ENCODE measurements at places on chromosomes 1 and 21. TPM values are rescaled to one million over a fixed set of nuclear protein-coding genes. Genes with fewer than 3 reads are reported as not detected.

Gene SAMSN1
- total RNA-seq = 42.4 TPM

Gene TAS1R1
- not detected for total RNA-seq

Gene TCHHL1
- total RNA-seq = 0.42 TPM

Gene OR2T3
- not detected for total RNA-seq

Gene GJA9
- not detected for total RNA-seq

Gene COL9A2
- total RNA-seq = 0.48 TPM

Gene SYCP1
- not detected for total RNA-seq

Gene NR1I3
- not detected for total RNA-seq

Gene CLDN17
- not detected for total RNA-seq

Gene MAP3K21
- total RNA-seq = 0.96 TPM

Gene UMODL1
- not detected for total RNA-seq

GRCh38 chr1:7988576-7988975 is 27.1 kb downstream of the PARK7 start:
- DNase-seq = no peak

DNA sequence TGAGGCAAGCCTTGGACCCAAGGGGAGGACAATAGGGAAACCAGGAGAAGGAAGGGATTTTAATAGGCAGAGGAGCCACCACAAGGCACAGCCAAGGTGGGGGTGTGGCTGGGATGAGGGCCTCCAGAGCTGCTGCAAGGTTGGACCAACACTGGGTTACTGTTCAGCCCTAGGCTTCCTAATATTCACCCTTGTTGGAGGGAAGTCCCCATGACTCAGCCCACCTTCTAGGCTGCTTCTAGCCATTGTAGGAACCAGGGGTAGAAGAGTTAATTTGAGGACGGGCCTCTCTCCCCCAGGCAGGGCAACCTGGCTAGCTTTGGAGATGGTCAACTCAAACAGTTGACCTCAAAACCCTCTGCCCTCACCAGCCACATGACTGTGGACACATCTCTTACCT is 59.5 kb downstream of the KCNN3 start:
- no peak for DNase-seq

DNA sequence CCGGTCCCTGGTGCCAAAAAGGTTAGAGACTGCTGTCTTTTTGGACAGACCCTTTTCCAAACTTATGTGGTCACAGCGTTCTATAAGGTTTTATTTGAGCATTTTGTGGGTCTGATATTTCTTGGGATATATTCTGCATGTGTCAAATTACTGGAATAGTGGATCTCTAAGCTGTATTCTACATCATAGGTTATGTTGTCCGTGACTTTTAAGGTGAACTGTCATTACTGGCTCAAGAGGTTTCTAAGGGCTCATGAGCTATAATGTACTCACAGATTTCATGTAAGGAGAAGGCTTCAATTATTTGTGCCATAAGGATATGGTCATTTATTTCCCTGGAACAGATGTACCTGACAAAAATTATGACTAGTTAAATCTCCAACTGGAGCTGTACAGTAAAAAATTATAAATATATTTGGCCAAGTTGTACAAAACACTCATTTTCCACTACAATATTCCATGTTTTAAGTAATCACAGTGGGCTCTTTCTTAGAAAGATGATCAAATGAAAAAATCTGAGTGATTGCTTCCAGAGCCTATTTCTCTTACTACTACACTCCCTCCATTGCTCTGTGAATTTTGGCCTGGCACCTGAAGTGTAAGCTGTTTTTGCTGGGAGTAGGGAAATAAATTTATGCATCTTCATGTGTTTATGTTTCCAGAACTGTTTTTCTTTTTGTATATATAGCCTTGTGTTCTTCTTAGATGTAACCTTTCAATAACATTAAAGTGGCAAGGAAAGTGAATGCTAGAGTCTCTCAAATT is 538.1 kb upstream of the ZRANB2 start:
- no peak for DNase-seq

DNA sequence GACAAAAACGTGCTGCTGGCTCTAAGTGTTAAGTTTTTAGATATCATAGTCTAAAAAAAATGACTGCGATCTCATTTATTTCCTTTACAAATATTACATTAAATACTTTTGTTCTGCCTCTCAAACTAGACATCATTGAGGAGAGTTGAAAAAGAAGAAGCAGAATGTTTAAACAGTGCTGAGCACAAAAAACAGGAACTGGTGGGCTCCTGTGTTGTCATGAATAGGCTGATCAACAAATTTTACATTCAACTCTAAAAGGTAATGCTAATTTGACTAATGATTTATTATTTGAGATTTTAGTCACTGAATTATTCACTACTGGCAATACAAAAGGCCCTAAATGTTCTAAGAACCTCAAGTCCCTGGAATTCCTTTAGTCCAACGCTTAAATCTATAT is 66.1 kb downstream of the GPATCH2 start:
- DNase-seq = no peak

DNA sequence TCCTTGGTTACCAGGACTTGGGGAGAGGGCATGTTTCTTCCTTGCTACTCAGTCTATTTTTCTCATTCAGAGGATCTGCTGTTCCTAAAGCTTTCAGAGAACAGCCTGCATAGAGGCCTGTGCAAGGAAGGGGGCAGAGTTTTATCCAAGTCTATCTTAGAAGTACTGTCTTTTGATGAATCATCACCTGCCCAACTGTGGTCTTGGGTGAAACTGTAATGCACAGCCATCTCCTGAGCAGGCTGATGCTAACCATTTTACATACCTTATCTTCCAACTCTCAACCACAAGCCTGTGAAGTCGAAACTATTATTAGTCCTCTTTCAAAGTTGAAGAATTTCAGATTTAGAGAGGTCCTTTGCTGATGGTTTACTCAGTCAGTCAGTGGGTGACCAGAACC is 368.0 kb downstream of the HHAT start:
- DNase-seq = no peak

DNA sequence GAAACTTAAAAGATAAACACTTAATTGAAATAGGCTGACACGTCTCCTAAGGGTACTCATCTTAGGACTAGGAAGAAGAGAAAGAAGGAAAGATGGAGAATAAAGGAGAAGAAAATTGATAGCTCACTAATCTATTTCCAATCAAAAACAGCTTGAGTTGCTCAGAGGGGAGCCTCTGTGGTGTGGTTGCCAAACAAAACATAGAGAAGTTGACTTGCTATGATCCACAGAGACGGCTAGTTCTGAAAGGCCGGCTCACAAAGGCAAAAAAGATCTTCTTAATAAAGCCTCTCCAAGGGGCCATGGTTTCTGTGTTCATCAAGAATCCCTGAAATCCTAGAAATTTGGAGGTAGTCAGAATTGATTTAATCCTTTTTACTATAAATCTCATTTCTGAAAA is 644.1 kb downstream of the LMO4 start:
- DNase-seq = no peak

- no peak for DNase-seq
These were observed 34.2 kb downstream of the JUN start for GRCh38 chr1:58749646-58750045.

GRCh38 chr21:29293495-29293894 is 5.2 kb upstream of the BACH1 start:
- DNase-seq = no peak

GRCh38 chr1:171743081-171743870 is 1.4 kb upstream of the VAMP4 start:
- DNase-seq = no peak

DNA sequence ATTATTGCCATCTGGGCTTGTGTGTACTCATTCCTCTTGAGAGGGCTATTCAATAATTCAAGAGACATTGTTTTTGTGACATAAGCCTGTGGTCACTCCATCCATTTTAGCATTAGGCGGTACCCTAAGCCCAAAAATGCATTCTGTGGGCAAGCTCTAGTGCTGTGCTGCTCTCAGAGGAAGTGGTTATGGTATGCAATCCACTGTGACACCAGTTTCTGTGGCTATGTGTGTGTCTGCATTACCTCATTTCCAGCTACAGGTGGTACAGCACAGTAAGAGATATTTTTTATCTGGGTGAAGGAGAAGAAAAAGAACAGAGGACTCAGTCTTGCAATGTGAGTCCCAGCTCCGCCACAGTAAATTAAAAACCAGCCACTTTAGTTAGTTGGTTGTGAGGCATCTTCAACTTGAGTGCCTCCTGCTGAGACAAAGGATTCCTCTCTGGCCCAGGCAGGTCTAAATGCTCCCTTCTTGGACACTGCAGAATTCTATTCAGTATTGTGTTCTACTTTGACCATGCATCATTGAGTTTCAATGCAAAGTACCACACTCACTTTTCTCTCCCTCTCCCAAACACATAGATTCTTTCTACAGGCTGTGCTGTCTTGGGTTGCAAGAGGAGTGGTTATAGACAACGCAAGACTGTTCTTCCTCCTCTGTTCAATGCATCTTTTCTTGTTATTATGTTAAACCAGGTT is 777.8 kb upstream of the BRINP3 start:
- DNase-seq = no peak

- peak; percentile 74 for DNase-seq
These were observed 400.5 kb downstream of the MATN1 start for GRCh38 chr1:30322859-30323257.

DNA sequence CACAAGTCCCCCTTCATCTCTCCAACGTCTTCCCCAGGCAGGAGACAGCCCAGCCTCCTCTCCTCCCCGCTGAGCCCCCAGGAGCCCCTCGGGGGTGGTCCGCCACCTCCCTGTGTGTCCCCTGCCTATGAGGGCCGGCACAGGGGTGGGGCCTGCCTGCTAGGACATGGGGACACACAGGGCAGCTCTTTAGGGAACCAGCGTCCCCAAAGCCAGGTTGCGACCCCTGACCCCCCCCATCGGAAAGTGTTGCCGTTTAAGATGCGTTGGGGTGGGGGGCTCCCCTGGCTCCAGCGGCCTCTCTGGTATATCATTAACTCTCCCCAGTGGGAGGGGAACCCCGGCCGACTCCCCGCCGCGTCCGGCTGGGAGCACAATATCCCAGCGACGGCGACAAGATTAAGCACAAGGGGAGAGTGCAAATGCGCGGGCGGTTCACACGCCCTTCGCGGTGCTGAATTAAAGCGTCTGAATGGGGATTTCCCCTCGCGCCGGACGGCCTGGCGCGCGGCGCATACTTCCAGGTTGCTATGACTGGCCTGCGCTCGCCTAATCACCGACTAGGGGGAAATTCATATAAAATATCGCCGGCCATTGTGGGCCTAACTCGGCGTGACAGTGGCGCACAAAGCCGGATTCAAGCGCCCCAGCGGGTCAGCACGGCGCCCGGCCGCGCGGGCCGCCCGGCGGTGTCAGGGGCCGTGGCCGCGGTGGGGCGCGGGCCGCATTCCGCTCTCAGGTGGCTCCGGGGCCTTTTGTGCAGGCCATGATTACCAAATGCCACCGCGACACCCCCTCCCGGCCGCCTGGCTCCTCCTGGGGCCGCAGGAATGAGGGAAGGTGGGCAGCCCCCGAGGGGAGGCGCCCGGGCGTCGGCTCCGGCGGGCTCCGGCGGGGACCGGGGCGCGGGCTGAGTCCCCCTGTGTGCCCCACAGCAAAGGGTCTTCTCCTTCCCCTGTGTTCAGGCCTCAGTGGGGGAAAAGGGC is 30.9 kb downstream of the WNT3A start:
- DNase-seq = peak; percentile 71

DNA sequence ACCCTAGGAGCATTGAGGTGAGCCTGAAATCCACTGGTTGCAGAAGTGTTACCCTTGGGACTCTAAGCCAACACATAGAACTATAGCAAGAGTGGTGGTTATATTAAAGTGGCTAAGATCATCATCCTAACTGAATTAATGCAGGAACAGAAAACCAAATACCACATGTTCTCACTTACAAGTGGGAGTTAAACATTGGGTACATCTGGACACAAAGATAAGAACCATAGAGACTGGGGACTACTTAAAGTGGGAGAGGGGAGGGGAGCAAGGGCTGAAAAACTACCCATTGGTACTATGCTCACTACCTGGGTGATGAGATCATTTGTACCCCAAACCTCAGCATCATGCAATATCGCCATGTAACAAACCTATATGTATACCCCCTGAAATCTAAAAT is 100.0 kb downstream of the SLC25A24 start:
- no peak for DNase-seq

GRCh38 chr1:233406994-233407631 is 79.6 kb downstream of the MAP3K21 start:
- DNase-seq = no peak

DNA sequence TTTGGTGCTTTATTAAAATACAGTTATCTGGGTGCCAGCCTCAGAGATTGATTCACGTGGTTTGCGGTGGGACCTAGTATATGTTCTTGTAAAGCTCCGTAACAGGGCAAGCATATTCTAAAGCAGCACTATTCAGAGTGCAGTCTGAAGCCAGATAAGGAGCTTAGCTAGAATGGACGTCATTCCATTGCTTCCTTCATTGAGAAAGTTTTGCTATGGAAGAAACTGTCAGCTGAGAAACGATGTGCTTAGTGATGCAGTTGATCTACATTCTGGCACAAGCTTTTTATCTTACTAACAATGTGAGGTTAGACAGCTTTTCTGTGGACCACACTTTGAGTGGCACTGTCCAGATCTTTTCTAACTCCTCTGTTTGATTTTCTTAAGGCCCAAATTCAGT is 26.2 kb downstream of the SLC44A3 start:
- DNase-seq = no peak

- no peak for DNase-seq
These were observed 176.4 kb downstream of the MIS18A start for GRCh38 chr21:32102426-32102825.

- DNase-seq = no peak
These were observed 15.5 kb downstream of the SMYD3 start for GRCh38 chr1:246491551-246492053.

- DNase-seq = no peak
These were observed 411.1 kb downstream of the SETD4 start for GRCh38 chr21:35649186-35649585.

DNA sequence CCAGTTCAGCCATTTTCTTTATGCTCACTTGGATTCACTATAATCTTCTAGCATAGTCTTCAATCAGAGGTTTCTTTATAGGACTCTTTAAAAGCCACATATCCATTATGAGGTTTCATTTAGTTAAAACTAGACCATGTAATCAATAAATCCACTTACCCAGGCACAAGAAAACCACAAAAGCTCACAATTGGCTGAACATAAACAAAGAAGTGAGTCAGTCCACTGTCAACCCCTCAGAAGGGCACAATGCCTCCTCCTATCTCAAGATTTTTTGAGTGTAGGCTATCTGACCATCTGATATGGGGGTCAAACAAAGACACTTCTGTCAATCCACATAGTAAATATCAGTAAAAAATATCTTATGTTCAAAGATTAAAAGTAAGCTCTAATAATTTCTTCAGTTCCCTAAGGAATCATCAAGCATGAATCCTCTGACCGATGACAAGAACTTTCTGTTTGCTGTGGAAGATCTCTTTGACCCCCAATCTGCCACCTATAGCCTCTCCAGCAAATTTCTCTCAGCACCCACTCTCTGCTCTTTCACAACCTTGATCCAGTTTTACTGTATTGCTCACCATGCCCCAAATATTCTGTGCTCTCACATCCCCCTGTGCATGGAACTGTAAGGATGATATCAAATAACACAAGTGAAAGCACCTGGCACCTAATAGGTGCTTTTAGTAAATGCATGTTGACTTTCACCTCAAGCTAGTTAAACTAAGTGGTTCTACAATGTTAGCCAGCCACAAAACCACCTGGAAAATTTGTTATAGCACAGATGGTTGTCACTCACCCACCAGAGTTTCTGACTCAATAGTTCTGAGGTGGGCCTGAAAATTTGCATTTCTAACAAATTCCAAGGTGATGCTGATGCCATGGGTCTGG is 16.7 kb downstream of the RAB3B start:
- DNase-seq = no peak

GRCh38 chr21:41786509-41786987 is 19.7 kb upstream of the RIPK4 start:
- DNase-seq = no peak

- DNase-seq = no peak
These were observed 28.5 kb downstream of the RASSF5 start for GRCh38 chr1:206535853-206536188.

- no peak for DNase-seq
These were observed 1.5 kb upstream of the C2CD4D start for GRCh38 chr1:151841141-151841540.

GRCh38 chr1:117318426-117318825 is 48.8 kb upstream of the MAN1A2 start:
- no peak for DNase-seq
